Mesendoderm (in vitro differentiated cells): ENCODE measurements at places on chromosomes 13 and 19.

DNA sequence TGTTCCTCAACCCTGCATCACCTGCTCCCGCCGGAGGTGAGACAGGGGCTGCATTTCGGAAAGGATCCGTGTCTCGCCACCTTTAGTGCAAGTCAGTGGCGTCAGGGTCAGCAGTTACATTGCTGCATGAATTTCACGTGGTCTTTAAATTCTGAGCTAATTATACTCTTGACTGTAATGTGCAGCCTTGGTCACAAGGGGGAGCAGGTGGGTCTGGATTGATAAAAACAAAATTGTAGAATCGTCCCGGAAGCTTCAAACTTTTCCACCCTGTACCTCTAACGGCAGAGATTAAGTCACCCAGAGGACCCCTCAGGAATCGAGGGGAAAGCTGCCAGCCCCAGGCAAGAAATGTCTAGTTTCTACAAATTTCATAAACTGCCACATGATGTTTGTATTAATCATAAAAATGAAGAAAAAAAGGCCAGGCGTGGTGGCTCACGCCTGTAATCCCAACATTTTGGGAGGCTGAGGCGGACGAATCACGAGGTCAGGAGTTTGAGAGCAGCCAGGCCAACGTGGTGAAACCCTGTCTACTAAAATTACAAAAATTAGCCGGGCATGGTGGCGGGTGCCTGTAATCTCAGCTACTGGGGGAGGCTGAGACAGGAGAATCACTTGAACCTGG lies 20.2 kb downstream of the BBC3 start:
- H3K27me3 ChIP-seq = no peaks in the 10 kb centered on the region
- DNase-seq = peak; percentile 89
- H3K27ac ChIP-seq = peak overlapping the region; percentile 6
- H3K36me3 ChIP-seq = peaks cover 18% of the 10 kb centered on the region
- no peaks in the 10 kb centered on the region for H3K4me1 ChIP-seq

- peak; percentile 89 for DNase-seq
- no peaks in the 10 kb centered on the region for H3K27me3 ChIP-seq
- no peaks in the 10 kb centered on the region for H3K4me1 ChIP-seq
Measured at GRCh38 chr19:32287811-32288227, 57.6 kb upstream of the ZNF507 start.

GRCh38 chr19:1001538-1002166 lies 1.4 kb downstream of the GRIN3B start:
- no peak overlapping the region for H3K27ac ChIP-seq
- DNase-seq = peak; percentile 55
- H3K36me3 ChIP-seq = no peaks in the 10 kb centered on the region
- H3K4me3 ChIP-seq = no peak overlapping the region
- H3K27me3 ChIP-seq = peaks cover 5% of the 10 kb centered on the region

DNA sequence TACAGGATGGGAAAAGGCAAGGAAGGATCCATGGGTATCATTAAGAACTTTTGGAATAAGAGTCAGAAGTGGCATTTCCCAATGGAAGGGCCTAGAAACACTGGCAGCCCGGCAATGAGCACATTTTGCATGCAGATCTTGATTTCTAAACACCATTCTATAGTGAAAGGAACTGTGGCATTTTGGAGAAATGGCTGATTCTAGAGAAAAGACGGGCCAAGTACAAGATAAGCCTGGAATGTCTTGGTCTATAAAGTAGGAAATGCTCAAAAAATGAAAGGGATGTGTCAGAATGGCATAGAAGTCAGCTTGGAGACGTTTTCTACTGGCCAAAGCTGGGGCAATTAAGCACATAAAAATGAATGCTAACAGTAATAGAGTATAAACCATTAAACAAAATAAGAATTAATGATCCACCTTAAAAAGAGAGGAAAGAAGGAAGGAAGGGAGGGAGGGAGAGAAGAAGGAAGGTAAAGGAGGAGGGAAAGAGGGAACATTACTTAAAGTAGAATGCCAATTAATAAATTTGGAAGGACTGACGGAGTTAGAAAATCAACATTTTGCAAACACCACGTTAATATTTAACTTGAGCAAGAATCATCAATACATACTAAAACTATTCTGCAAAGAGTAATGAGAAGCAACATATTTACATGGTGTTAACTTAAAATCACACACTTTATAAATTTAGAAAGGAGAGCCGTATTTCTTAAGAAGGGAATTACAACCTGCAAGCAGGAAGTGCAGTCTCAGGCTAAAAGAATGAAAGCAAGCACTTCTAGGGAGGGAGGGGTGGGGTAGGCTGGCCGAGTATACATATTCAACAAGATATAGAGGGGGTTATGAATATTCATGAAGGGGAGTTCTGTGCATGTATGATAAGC lies 78.9 kb downstream of the ANKRD10 start:
- H3K4me3 ChIP-seq = no peak overlapping the region
- no peak for DNase-seq
- H3K4me1 ChIP-seq = no peaks in the 10 kb centered on the region
- H3K27ac ChIP-seq = no peak overlapping the region
- H3K36me3 ChIP-seq = no peaks in the 10 kb centered on the region
- no peaks in the 10 kb centered on the region for H3K27me3 ChIP-seq

- H3K4me3 ChIP-seq = no peak within 1 kb of the TSS
- no peak within 1 kb of the TSS for H3K27ac ChIP-seq
- H3K4me1 ChIP-seq = no peaks in the 10 kb centered on the region
- no peaks in the 10 kb centered on the region for H3K36me3 ChIP-seq
- H3K27me3 ChIP-seq = no peaks in the 10 kb centered on the region
Measured at GRCh38 chr13:19181621-19182485, at the start of gene TUBA3C. TSS of gene TUBA3C (minus strand) at chr13:19181824. CDS start at chr13:19181747, 77 bp downstream.

GRCh38 chr19:33621811-33622504 lies at the start of gene CHST8:
TSS of gene CHST8 (plus strand) at chr19:33621953. CDS start at chr19:33689262, 67,309 bp downstream.
- no peaks in the 10 kb centered on the region for H3K36me3 ChIP-seq
- H3K4me1 ChIP-seq = no peaks in the 10 kb centered on the region
- H3K27me3 ChIP-seq = peaks cover 35% of the 10 kb centered on the region

DNA sequence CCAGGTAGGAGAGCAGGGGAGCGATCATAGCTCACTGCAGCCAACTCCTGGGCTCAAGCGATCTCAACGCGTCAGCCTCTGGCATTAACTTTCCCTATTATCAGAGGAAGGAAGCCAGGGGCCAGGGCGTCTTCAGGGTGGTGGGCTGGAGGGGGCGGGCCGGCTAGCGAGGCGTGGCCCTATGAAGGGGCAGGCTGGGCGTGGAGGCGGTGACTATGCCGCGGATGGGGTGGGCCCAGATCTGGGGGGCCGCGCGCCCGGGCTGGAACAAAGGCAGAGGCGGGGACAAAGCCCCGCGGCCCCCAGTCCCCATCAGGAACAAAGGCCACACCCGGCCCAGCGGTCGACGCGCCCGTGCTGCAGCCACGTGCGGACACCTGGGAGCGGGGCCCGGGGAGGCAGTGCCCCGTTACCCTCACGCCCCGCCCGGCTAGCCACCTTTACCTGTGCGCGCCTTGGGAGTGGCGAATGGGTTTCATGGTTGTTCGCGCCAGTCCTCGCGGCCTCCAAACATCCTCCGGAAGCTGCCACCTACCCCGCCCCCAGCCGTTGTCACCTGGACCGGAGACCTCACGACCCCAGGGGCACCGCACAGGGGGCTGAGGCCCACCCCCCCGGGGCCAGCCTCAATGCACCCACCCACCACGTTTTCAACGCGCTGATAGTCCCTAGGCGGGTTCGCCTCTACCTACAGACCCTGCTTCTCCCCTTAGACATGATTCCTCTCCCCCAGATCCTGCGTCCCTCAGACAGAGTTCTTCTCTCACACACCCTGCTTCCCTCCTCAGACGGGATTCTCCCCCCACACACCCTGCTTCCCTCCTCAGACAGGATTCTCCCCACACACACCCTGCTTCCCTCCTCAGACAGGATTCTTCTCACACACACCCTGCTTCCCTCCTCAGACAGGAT lies 5.4 kb upstream of the TRIM28 start:
- DNase-seq = peak; percentile 94
- peak overlapping the region; percentile 86 for H3K27ac ChIP-seq
- H3K36me3 ChIP-seq = no peaks in the 10 kb centered on the region
- H3K4me3 ChIP-seq = no peak overlapping the region

GRCh38 chr13:20525144-20525600 lies 485 bp downstream of the CRYL1 start:
- H3K4me3 ChIP-seq = peak overlapping the region; percentile 23
- H3K36me3 ChIP-seq = no peaks in the 10 kb centered on the region
- no peak overlapping the region for H3K27ac ChIP-seq
- no peaks in the 10 kb centered on the region for H3K27me3 ChIP-seq

DNA sequence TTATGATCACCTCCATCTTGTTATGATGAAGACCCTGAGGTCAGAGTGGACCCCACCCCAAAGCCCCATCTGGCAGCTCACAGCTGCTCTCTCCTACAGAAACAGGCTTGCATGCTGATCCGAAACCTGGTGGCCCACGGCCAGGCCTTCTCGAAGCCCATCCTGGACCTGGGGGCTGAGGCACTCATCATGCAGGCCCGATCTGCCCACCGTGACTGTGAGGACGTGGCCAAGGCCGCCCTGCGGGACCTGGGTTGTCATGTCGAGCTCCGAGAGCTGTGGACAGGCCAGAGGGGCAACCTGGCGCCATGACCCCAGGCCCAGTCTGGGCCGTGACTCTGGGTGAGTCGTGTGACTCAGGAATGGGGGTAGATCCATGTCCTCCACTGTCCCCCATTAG lies 6.5 kb upstream of the SLC25A42 start:
- H3K4me3 ChIP-seq = no peak overlapping the region
- H3K27ac ChIP-seq = no peak overlapping the region
- no peaks in the 10 kb centered on the region for H3K4me1 ChIP-seq
- peaks cover 14% of the 10 kb centered on the region for H3K36me3 ChIP-seq
- no peaks in the 10 kb centered on the region for H3K27me3 ChIP-seq

- H3K36me3 ChIP-seq = no peaks in the 10 kb centered on the region
- H3K27ac ChIP-seq = no peak overlapping the region
- no peaks in the 10 kb centered on the region for H3K27me3 ChIP-seq
Measured at GRCh38 chr19:22595422-22595821, 38.7 kb upstream of the ZNF492 start.

- DNase-seq = no peak
- no peak overlapping the region for H3K27ac ChIP-seq
- no peaks in the 10 kb centered on the region for H3K27me3 ChIP-seq
- H3K36me3 ChIP-seq = no peaks in the 10 kb centered on the region
- H3K4me1 ChIP-seq = peaks cover 3% of the 10 kb centered on the region
- H3K4me3 ChIP-seq = no peak overlapping the region
Measured at GRCh38 chr13:23574421-23575145, 4.4 kb downstream of the TNFRSF19 start.

DNA sequence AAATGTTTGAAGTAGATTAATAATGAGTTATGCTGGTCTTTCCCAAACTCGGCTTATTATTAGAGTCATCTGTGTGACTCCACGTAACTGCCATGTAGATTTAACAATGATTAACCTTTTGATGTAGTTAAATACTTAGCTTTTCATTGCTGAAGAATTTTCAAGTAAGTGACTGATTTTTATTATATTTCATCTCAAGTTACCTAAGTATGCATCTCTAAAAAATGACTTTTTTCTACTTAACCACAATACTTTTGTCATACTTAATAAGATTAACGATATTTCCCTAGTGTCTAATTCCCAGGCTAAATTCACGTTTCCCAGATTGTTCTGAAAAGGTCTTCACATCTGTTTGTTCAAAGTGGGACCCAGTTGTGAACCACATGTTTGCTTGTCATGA lies 17.8 kb downstream of the BIVM start:
- peaks cover 2% of the 10 kb centered on the region for H3K4me1 ChIP-seq
- no peaks in the 10 kb centered on the region for H3K36me3 ChIP-seq
- peaks cover 1% of the 10 kb centered on the region for H3K27me3 ChIP-seq
- H3K4me3 ChIP-seq = no peak overlapping the region
- no peak for DNase-seq

DNA sequence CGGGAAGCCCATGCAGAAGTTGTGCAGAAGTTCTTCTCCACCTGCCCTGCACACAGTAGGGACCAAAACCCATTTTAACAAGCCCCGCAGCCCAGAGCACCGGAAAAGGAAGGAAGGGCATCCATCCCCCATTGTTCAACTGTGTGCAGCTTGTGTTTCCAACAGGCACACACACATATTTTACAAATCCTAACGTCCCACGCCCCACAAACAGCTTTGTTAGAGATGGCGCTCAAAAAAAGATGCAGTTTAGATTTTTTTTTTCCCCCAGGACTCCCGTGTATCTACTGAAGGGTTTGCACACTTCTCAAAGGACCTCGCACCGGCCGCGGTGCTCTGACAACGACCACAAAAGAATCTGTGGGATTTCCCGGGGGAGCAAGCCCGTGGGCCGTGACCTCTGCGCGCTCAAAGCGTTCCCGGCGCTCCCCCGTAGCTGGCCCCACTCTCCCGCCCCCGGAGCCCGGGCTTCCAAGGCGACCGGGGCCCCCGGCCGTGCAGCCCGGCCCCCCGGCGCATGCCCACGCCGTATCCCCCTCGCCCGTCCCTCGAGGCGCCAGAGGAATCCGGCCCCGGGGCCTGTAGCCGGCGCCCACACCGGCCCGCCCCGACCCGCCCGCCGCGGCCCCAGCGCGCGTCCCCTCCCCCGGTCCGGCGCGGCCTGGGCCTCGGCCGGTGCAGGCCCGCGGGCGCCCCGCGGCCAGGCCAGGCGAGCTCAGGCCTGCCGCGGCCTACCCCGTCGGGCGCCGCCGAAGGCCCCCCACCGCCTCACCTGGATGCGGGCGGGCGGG lies 523 bp downstream of the ELAVL1 start:
- DNase-seq = peak; percentile 20
- no peaks in the 10 kb centered on the region for H3K27me3 ChIP-seq
- no peaks in the 10 kb centered on the region for H3K36me3 ChIP-seq

DNA sequence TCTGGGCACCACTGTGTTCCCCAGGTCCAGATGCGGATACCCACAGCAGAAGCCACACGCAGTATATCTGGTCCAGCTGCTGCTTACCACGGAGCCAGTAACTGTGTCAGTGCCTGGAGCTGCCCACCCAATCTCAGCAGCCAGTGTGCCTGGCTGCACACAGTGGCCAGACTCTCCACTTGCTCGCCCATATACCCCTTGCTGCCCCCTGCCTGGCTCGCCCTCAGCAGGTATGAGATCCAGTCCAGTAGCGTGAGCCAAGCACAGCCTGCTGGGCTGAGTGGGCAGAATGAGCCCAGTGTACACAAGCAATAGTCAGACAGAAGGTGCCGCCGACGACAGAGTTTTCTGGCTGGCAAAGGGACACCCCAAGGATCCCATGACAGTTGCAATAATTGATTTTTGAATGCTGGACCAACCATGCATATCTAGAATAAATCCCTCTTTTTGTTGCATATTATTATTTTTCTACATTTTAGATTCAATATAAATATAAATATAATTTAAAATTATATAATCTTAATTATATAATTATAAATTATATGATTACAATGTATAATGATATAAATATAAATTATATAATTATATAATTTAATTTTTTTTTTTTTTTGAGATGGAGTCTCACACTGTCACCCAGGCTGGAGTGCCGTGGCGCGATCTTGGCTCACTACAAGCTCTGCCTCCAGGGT lies 918.8 kb upstream of the MIR17HG start:
- H3K27me3 ChIP-seq = no peaks in the 10 kb centered on the region
- H3K27ac ChIP-seq = no peak overlapping the region
- no peaks in the 10 kb centered on the region for H3K36me3 ChIP-seq
- DNase-seq = no peak
- no peak overlapping the region for H3K4me3 ChIP-seq

- peaks cover 2% of the 10 kb centered on the region for H3K4me1 ChIP-seq
- no peak overlapping the region for H3K4me3 ChIP-seq
- no peaks in the 10 kb centered on the region for H3K36me3 ChIP-seq
- H3K27me3 ChIP-seq = no peaks in the 10 kb centered on the region
Measured at GRCh38 chr19:2488405-2488941, 12.5 kb downstream of the GADD45B start.

GRCh38 chr13:101817898-101818297 lies 365.4 kb downstream of the ITGBL1 start:
- no peaks in the 10 kb centered on the region for H3K27me3 ChIP-seq
- H3K36me3 ChIP-seq = no peaks in the 10 kb centered on the region
- no peaks in the 10 kb centered on the region for H3K4me1 ChIP-seq
- no peak overlapping the region for H3K27ac ChIP-seq
